Activated CD4-positive, alpha-beta T cell treated with anti-CD3 and anti-CD28 coated beads, Interleukin-2, amount 50 U/mL, for 4 hours (primary cell): ENCODE measurements at places on chromosomes 4 and X.

DNA sequence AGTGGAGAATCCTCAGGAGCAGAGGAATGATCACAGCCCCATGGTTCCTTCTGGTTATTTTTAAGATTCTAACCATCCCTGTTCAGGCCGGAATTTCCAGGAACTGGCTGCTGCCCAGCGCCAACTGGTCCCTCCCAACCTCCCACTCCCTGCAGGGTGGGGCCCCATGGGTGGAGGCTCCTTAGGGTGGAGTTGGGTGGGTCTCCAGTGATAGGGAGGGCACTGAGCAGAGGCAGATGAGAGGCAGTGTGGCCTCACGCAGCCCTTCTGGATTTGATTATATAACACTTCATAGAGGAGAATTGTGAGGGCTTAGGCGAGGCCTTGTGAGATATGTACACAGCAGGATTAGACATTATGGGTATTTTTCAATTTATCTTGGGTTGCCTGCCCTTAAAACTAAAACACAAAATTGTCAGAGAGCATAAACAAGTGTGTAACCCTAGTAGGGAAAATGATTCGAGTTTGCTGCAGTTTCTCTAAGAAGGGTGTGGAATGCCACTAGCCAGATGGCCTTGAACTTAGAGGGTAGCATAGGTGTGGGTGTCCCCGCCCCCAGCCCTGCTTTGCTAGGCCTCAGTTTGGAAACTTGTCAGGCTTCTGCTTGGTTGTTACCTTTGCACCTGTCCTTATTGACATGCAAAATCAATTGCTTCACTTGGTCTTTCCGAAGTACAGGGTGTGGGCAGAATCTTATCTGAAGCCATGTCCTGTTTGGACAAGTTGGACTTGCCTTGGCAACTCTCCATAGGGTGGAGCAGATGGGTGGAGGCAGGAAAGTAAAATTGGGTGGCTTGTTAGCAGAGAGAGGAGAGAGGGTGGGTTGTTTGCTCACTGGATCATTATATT, 9.4 kb downstream of the KLF3 start:
- DNase-seq: no peak

GRCh38 chrX:68894513-68895340, 65.9 kb downstream of the EFNB1 start:
- no peak for DNase-seq

DNA sequence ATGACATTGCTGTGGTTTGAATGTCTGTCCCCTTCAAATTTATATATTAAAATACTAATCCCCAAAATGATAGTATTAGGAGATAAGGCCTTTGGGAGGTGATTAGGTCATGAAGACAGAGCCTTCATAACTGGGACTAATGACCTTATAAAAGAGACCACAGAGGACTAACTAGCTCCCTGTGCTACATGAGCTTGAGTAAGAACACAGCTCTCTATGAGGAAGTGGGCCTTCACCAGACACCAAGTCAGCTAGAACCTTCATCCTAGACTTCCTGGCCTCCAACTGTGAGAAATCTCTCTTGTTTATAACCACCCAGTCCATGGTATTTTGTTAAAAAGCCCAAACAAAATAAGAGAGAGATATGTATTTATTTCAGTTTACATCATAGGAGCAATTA, 242.2 kb upstream of the CTSO start:
- DNase-seq: no peak

DNA sequence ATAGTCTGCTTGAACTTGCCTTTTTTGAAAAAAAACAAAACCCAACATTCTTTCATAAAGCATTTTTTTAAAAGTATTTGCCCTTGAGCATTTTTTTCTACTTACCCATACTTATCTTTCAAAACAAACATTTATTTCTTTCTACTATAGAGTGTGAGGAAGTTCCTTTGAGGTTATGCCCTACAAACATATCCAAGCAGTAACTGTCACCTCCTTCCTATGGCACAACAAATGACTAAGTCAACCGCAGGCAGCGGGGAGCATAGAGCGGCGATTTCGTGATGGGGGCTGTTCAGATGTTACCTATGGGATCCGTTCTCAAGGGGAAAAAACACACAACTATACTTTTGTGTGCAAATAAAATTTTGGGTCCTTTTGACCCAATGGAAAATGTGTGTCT, 19.4 kb downstream of the SPRY1 start:
- peak; percentile 49 for DNase-seq

DNA sequence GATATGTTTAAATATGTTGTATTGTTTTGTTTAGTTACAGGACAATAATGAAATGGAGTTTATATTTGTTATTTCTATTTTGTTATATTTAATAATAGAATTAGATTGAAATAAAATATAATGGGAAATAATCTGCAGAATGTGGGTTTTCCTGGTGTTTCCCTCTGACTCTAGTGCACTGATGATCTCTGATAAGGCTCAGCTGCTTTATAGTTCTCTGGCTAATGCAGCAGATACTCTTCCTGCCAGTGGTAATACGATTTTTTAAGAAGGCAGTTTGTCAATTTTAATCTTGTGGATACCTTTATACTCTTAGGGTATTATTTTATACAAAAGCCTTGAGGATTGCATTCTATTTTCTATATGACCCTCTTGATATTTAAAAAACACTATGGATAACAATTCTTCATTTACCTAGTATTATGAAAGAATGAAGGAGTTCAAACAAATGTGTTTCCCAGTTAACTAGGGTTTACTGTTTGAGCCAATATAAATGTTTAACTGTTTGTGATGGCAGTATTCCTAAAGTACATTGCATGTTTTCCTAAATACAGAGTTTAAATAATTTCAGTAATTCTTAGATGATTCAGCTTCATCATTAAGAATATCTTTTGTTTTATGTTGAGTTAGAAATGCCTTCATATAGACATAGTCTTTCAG, 26.9 kb downstream of the NUDT6 start:
- no peak for DNase-seq

DNA sequence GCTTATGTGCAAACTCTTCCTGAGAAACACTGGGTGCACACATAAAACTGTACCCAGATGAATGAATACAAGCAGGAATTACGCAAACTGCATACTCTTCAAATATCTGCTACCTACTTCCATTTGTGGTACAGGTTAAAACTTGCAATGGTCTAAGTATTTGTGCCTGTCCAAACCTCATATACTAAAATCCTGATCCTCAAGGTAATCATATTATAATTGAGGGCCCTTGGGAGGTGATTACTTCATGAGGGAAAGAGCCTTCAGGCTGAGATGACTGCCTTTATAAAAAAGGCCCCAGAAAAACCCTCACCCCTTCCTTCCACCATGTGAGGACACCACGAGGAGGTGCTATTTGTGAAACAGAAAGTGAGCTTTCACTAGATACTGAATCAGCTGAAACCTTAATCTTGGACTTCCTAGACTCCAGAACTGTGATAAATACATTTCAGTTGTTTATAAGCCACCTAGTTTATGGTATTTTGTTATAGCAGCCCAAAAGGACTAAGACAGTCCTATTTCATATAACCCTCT, 1977.2 kb downstream of the PCDH7 start:
- no peak for DNase-seq

- DNase-seq: no peak
These were observed 4.8 kb upstream of the SH2D1A start for GRCh38 chrX:124341396-124342132.

DNA sequence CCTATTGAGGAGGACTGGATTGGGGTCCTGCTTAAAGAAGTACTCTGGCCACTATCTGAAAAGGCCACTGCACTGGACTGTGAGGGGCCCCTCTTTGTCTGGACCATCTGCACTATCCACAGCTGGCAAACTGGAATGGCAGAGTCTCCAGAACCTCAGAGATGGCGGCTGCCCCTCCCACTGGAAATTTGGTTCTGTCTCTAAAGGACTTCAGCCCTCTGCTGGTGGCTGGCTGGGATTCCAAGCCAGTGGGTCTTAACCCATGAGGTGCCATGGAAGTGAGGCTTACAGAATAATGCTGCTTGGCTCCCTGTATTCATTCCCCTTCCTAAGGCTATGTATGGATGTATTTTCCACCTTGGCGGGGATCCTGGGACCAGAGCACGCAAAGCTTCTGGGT, 41.6 kb upstream of the CYLC1 start:
- no peak for DNase-seq

DNA sequence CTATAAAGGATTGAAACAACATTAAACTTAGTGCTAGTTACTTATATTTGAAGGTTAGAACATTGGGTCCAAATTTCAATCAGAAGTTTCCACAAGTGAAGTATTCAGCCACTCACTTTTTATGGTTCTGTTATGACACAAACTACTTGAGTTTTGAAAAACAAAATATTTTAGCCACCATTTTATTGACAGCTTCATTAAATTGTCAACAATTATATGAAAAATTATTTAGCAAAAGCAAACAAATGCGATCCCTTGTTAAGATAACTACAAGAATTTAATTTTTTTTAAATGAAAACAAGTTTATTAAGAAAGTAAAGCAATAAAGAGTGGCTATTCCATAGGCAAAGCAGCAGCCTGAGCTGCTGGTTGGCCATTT, 3.1 kb downstream of the CXCL2 start:
- DNase-seq: no peak

DNA sequence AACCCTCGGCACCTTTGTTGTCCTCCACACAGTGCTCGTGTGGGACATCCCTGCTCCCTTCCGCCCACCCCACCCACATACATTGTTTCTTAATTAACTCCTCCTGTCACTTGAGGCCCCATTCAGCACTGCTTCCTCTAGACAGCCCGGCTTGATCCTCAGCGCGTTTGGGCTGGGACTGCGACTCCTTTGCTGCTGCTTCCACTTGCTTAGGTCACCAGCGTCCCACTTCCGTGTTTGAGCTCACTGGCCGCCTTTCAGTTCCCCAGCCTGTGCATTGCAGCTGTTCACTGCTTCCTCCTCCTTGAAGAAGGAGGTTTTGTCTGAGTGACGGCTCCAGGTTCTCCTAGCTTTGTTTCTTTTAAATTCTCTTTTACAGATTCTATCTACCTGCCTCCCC, 16.1 kb downstream of the RNF4 start:
- DNase-seq: peak; percentile 43

GRCh38 chrX:26511589-26512363, 295.8 kb downstream of the MAGEB5 start:
- DNase-seq: no peak

DNA sequence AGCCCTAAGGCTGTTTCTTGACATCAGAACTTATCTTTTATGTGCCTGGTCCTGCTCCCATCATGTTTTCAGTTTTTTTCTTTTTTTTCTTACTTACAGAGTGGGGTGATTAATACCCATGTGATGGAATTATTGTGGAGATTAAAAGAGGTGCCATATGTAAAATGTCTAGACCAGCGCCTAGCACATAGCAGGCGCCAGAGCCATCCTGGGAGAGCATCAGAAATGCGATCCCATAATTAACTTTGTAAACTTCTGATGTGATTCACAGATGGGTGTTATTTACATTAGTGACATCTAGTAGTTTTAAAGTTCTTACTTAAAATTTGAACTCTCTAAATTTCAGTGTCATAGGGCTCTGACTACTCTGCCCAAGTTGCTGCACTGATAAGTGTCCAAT, 66.2 kb upstream of the PGRMC2 start:
- DNase-seq: no peak

- DNase-seq: no peak
These were observed 38.0 kb upstream of the SPON2 start for GRCh38 chr4:1210241-1210841.

DNA sequence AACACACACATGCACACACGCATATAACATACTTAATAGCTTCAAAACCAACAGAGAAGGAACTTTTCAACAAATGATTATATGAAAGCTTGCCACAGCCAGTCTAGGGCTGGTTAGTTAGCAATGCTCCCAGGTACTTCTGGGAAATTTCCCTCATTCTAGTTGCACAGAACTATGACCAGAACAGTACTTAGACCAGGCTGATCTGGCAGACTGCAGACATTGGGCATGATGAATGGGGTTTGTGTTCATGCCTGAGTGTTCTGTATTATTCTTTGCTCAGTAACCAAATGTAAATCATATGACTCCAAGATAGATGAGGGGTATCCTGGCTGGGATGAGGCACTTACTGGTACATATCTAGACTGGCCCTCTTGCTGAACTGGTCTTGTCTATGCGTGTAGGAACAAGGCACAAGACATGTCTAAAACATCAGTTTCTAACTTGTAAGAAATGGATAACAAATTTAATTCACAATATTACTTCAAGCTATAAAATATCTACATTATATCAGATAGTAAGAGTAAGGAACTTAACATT, 50.3 kb upstream of the GEMIN8 start:
- DNase-seq: no peak

GRCh38 chrX:104039689-104040505, at the start of gene H2BW2:
TSS of gene H2BW2 (plus strand) at chrX:104039956. CDS start at chrX:104039995, 39 bp downstream.
- DNase-seq: no peak

DNA sequence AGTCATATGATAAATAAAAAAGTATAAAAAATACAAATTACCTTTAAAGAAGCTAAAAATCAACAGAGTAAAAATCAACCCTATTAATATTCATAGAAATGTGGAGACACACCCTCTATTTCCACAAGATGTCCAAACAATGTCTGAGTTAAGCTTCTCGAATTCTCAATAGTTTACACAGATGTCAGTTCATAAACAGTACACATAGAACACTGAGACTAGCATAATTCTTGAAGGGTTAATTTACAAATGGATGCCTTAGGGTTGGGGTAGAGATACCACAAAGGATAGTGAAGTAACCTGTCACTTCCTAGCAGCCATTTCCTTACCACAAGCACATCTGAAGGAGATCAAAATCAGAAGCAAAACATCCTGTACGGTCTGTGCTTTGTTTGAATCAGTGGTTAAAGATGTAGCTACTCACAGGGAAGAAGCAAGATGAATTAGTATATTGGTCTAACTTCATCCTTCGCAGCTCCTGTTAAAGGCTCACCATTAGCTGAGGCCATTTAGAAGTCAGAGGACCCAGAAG, 2393.9 kb downstream of the ARAP2 start:
- DNase-seq: no peak

DNA sequence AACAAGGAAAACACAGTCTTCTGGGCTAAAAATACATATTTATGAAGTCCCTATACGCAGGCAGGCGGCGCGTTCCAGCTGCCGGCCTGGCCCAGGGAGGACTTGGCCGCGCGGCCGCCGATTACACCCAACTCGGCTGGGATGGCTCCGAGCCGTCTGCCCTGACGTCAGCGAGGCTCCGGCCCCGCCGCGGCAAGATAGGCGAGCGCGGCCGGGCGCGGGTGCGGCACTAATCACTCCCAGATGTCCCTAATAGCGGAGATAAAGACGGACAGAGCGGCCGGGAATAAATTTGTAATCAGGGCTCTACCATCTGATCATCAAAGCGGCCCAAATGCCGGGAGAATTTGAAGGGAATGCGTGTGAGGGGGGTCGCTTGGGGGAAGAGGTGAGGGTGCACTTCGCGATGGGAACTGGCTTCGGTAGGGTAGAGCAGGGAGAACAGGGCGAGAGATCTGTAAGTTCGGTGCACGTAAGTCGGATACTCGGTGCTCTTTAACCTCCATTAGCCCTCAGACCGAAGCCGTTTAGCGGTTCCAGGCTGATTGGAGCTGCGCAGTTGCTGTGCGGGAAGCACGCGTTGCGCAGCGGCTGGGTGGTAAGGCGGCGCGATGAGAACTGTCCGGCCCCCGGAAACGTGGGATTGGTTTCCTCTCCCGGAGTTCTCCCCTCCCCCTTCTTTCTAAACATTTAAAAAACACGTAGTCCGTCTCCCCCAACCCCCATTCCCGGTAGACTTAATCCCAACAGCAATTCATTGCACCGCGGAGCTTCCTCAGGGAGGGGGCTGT, 7.7 kb downstream of the HAND2 start:
- no peak for DNase-seq
